NCI-H460 (cell line): ENCODE measurements at places on chromosomes 1 and 21. TPM values are rescaled to one million over a fixed set of nuclear protein-coding genes. Genes with fewer than 3 reads are reported as not detected.

DNA sequence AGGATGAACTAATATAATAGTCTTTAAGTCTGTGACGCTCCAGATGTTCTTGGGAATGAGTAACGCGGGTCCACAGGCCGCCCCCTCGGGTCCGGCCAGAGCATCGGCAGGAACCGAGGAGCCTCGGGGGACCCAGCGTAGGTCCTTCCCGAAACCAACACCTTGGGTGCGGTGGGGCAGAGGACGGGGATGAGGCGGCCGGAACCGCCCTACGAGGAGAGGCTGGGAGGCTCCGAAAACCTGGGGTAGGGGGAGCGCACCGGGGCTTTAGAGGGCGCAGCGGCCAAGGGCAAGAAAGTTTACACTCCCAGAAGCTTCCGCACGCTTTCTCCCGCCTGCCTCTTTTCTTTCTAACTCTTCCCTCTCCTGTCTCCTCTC, 7.1 kb downstream of the DMRTA2 start:
- no peak for DNase-seq

GRCh38 chr1:48039088-48040054, 42.2 kb upstream of the TRABD2B start:
- DNase-seq, result no peak

GRCh38 chr1:206872139-206872538, 6.7 kb downstream of the IL20 start:
- DNase-seq, result no peak

DNA sequence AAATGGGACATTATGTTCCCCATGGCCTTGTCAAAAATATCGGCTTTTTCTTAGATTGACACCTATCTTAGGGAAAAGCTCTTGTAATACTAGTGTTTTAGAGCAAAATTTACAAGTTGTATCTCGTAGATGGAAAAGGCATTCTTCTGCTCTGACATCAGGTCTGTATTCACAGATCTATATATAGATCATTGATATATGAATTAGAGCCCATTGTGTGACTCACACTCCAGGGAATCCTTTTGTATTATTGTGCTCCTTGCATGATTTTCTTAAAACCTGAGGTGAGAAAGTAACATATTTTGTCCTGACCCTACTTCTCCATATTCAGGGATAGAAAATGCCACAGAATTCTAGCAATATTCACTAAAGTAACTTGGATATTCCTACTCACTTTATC, 1160.8 kb upstream of the B3GALT2 start:
- no peak for DNase-seq

- no peak for DNase-seq
Measured at GRCh38 chr1:162631546-162632191, 595 bp upstream of the DDR2 start.

DNA sequence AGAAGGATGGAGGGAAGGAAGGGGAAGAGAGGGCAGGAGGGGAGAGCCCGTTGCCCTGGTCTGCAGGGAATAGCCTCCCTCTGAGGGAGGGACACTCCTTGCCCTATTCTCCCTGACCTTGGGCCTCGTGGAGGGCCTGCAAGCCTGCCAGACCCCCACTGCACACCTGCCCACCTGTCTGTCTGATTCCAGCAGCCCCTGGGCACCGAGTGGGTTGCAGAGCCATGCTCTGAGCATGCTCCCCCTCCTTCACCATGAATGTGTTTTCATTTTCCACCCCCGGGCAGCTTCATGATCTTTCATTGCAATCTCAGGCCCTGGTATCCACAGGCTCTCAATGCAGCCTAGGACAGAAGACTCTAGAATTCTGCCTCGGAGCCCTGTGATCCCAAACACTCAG, 5.1 kb upstream of the NPHP4 start:
- no peak for DNase-seq

- DNase-seq, result no peak
Measured at GRCh38 chr1:117416004-117416403, 48.8 kb downstream of the MAN1A2 start.

- no peak for DNase-seq
Measured at GRCh38 chr1:32771561-32772280, 45.4 kb downstream of the YARS1 start.

DNA sequence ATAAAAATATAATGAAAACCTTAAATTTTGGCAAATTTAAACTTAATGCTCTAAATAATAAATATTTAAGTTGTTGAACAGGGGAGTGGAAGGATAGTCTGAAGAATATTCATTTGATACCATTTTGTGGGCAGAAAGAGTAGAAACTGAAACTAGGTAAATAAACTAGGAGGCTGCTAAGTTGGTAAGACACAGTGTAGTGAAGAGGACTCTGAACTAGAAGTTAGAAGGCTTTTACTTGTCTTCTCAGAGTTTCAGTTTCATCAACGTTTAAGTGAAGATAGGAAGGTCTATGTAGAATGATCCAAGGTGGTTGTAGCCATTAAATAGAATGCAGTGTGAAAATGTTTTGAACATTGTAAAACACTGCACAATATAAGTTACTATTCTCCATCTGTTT, 516.9 kb downstream of the AMY1C start:
- no peak for DNase-seq

GRCh38 chr1:186099336-186100104, 275.5 kb downstream of the TPR start:
- no peak for DNase-seq

GRCh38 chr1:235169986-235170385, 8.9 kb upstream of the RBM34 start:
- DNase-seq, result no peak

GRCh38 chr1:2394761-2395160, 3.1 kb downstream of the RER1 start:
- no peak for DNase-seq

The LENEP gene
- total RNA-seq, result 0.84 TPM in 1 of 2 replicates, not detected in the other

The TBX15 gene
- total RNA-seq, result not detected in 2 replicates

The NUAK2 gene
- 5.4 and 6.7 TPM in 2 replicates for total RNA-seq

The PRDM16 gene
- total RNA-seq, result 0.29 and 2.2 TPM in 2 replicates

The KIAA0040 gene
- 4.2 and 5.0 TPM in 2 replicates for total RNA-seq

The GUCA2B gene
- total RNA-seq, result not detected in 2 replicates

The OR2T29 gene
- not detected in 2 replicates for total RNA-seq

The RNF186 gene
- total RNA-seq, result not detected in 2 replicates
